ENCODE measurements at places on chromosomes 7 and 10.

DNA sequence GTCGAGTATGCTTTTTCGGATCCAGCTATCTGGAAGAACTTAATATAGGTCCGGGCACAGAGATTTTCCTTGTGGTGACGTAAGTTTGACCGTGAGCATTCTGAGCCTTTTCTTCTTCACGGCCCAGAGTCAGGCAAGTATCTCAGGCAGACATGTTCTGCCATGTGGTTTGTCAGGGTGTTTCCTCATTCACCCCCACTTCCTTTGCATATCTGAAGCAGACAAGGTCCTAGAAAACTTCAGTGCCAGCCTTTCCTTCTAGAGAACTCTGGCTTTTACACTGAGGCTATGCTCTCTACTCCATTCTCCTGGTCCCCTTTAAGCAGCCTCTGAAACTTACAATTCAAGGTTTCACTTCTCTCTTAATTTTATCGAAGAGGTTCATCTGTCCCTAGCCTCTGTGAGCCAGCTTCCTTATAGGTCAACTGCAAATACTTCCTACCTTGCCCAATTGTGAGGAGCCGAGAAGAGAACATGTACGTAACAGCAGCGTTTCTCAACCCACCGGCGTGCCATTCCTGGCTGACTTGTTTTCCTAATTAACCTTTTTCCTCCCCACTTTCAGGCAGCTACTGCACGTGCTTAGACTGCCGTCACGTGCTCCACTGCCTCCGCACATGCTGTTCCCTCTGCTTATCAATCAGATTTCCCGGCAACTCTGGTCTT lies 47.3 kb downstream of the CDCA7L start:
- DNase-seq, result no peak

DNA sequence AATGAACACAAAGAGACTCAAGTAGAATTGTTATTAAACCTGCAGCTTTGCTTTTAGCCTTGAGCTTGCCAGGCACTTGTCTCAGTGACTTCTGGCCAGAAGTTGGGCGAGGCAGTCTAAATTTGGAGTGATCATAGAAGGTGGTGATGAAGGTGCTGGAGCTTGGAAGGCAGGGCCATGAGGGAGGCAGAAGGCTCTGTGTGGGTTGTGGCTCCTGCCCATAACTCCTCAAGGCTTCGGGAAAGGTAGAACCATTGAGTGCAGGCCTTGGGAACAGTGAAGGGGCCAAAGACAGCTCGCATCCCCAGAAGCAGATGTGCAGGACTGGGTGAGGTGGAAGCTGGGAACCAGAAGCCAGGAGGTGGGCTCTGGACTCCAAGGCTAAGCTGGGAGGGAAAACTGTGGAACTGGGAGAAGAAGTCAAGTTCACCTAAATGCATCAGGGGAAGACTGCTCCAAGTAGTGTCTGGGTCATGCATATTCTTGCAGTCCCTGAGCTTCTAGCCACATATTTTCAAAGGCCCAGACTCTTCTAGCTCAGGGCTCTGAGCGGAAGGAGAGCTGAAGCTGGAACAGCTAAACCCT lies 111.1 kb upstream of the HABP2 start:
- no peak for DNase-seq

- peak; percentile 59 for DNase-seq
Measured at GRCh38 chr7:7969306-7970236, 975 bp downstream of the GLCCI1 start.

GRCh38 chr7:106848851-106849442 lies 16.1 kb upstream of the PIK3CG start:
- DNase-seq, result no peak

GRCh38 chr10:11896549-11897200 lies 73.5 kb downstream of the PROSER2 start:
- no peak for DNase-seq

Measured in ureter (tissue), 1 donor.